Stimulated activated CD8-positive, alpha-beta memory T cell treated with anti-CD3 and anti-CD28 coated beads, Interleukin-7, amount 100 ng/mL, for 48 hours (primary cell): ENCODE measurements at places on chromosomes 6 and 20.

- no peak for DNase-seq
Observed at GRCh38 chr20:32462900-32463641, 104.9 kb downstream of the ASXL1 start.

DNA sequence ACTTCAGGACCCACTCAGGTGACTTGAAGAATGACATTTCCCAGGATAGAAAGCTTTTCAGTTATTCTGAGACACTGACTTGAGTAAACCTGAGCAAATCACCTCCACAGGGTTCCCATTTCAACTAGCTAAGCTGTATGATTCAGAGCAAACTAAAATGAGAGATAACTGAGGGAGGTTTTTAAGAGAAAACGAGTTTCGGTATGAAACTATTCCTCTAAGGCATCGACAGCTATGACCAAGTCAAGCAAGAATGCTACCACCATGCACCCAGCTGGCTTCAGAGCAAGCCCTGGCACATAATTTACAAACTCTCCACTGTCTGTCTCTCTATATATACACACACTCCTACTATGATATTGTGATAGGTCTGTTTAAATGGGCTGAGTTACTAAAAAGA lies 75.4 kb downstream of the PERP start:
- no peak for DNase-seq

DNA sequence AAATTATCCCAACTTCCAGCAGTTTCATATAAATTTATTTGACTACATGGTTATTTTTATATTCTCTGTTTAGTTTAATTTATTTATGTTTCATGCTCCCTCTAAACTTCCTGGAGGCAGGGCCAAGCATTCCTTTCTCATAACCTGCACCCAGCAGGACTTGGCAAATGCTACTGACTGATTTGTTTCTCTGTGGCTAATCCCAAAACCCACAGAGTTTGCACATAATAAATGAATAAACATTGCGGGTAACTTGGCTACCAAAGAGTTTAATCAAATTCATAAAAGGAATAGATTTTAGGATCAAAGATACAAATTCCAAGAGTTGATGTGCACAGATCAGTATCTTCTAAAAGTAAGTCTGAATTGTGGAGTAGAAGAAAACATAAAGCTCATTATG lies 239.5 kb downstream of the SLC35F1 start:
- DNase-seq = no peak

- no peak for DNase-seq
Observed at GRCh38 chr6:154403788-154404187, 47.2 kb upstream of the IPCEF1 start.

GRCh38 chr6:30963641-30964040 lies 19.9 kb upstream of the MUC21 start:
- DNase-seq = no peak
